NAMALWA (cell line): ENCODE measurements at places on chromosomes 4 and X.

- no peak for DNase-seq
Observed at GRCh38 chr4:2390784-2391421, 27.5 kb downstream of the ZFYVE28 start.

DNA sequence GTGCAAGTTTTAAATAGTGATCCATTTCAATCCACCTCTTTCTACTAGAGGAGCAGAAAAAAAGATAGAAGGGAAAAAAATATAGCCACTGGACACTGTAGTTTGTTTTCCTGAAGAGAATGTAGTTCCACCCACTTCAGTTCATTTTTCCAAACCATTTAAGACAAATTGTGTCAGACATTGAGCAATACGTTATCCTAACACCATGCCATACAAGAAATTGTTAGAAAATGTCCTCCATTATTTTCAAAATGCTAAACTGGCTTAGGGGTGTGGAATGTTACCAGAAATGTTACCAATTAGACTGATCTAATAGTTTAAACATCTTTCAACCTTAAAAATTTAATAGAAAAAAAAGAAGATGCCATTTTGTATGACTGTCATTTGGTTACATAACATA is 48.6 kb upstream of the ETNPPL start:
- DNase-seq, result no peak

- no peak for DNase-seq
Observed at GRCh38 chr4:167717495-167717894, 374.8 kb upstream of the ANXA10 start.

GRCh38 chrX:40140706-40141499 is 43.1 kb upstream of the BCOR start:
- DNase-seq, result no peak

GRCh38 chr4:166078955-166079354 is 205.9 kb downstream of the TLL1 start:
- DNase-seq, result no peak

DNA sequence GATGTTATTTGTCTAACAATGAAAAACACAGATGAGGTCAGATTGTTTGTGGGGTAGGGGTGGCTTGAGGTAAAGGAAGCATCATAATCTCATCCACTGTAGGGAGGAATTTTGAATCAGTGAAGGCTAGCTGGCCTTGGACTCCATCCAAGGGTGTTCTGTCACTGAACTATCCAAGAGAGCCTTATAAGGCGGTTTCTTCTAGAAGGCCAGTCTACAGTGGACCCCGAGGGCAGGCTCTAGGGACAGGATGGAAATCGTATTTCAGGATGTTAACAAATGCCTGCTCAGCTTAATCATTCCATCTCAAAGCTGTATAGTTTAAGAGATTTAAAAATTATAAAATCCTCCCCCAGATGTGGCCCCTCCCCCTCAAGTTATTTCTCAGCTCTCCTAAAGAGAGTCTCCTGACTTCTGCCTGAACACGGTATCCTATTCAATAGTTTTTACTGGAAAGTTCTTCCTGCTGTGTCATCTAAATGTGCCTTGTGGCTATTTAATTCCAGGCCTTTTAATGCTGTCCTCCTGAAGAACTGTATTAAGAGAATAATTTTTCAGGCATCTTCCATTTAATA is 8.0 kb downstream of the IGFBP7 start:
- DNase-seq, result no peak

DNA sequence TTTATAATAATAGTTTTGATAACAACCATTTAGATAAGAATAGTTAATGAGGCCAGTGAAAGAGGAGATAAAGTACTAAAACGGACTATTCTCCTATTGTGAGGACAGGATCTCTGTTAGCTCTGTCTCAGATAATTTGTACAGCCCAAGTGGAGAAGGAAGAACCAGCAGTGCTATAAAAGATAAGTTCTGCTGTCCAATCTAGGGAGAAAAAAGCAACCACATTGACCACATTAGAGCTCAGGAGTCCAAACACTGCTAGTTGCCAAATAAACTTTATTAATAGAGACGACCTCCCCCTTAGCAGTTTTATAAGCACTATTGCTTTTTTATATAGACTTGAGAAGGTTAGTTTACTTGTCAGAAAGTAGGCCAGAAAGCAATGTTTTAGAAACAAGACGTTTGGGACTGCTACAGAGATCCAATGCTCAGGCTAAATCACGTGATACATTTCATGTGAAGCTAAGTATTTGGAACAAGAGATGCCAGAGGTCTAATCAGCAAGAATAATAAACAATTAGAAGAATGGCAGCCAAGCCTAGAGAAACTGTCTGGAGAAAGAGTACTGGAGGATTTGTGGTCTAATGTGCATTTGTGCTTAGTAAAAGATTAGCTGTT is 15.9 kb downstream of the IL15 start:
- no peak for DNase-seq
